ENCODE measurements at places on chromosomes 7 and 10.

GRCh38 chr7:32588657-32589056 lies 93.4 kb downstream of the AVL9 start:
- DNase-seq: no peak

- DNase-seq: no peak
Measured at GRCh38 chr10:48340734-48341133, 34.3 kb downstream of the MAPK8 start.

- DNase-seq: no peak
Measured at GRCh38 chr7:25798344-25798743, 353.7 kb upstream of the NFE2L3 start.

DNA sequence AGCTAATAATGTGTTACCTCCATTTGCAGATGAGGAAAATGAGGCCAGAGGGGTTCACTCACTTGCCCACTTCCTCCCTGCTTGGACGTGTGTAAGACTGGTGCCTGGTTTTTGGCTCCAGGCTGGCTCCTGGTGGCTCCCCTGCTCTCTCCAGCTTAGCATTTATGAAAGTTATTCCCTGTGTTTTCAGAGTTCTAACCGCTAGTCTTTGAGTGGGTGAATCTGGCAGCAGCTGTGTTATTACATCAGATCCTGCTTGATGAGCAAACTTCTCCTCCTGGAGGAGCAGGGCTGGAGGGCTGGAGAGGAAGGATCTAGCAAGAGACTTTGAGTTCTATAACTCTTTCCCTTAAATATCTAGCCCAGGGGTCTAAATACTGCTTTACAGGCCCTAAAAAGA lies 80.9 kb upstream of the AGBL3 start:
- DNase-seq: no peak

DNA sequence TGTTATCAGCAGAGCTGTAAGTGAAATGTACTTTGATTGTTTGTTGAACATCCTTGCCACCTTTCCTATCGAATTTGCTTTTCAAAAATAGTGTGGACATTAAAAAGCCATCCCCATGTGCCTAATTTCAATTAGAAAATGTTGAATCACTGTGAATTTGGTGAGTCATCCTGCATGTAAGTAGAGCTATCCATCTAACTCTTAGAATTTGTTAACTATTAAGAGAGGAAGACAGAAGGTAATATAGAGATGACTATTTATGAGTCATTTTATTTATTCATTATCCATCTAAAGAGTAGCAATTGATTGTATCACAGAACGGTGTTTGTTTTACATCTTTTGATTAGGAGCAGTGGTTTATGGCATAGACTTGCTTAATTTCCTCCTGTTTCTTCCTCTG lies 154.7 kb downstream of the MGMT start:
- no peak for DNase-seq

DNA sequence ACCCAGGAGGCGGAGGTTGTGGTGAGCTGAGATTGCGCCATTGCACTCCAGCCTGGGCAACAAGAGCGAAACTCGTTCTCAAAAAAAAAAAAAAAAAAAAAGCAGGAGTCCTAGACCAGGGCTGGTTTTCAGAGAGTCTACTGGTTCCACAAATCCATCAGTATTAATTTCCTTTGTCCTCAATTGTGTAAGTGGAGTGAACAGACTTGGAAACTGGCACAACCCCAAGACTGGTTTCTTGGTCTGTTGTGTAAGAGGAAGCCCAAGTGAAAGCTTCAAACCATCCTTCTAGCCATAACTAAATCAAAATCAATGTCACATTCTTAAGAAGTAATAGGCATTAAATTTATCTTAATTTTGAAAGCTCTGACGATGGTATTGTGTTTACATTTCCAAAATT lies 213.6 kb downstream of the DGKI start:
- no peak for DNase-seq

DNA sequence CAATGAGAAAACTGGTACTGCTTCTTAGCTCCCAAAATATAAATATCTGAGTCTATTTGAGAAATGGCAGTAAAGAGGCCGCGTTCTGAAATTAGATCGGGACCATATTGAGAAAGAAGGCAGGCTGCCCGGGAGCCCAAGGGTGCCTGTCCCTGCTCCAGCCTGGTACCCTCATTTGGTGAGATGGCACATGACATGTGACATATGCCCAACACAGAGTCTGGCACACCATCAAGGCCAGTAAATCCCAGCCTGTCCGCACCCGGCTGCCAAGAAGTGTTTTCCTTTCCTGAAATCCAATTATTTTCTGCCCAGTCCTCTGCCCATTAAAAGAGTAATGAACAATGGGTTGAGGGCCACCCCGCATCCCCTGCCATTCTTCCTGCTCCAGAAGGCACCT lies 66.4 kb downstream of the CDH23 start:
- no peak for DNase-seq

DNA sequence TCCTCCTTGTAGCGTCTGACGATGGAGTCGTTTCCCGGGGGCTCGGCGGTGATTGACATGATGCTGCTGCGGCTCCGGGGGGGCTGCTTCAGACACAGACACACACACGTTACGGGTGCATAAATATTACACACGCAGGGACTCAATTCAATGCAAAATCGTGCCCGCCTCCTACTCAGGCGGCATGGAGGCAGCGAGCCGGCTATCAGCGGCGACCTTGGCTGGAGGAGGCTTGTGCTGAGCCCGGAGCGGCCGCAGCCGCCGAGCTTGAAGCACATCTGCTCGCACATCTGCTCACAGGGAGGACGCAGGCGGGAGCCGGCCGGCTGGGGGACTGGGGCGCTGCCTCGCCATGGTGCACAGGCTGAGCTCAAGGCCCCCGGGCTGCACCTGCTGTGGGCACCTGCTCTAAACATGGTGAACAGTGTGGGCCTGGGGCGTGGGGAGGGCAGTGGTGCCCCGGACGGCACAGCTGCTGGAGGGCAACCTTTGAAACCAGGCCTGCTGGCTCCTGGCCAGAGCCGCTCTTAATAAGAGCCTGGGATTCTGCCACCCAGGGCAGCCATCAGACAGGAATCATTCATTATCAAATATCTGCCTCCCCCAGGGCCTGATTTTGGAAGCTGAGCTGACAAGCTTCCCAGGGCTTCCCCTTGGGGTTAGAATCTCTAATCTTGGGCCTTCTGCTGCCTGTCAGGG lies 84.7 kb upstream of the GNA12 start:
- peak; percentile 98 for DNase-seq

- peak; percentile 69 for DNase-seq
Measured at GRCh38 chr7:107891636-107892366, 818 bp downstream of the DLD start.

DNA sequence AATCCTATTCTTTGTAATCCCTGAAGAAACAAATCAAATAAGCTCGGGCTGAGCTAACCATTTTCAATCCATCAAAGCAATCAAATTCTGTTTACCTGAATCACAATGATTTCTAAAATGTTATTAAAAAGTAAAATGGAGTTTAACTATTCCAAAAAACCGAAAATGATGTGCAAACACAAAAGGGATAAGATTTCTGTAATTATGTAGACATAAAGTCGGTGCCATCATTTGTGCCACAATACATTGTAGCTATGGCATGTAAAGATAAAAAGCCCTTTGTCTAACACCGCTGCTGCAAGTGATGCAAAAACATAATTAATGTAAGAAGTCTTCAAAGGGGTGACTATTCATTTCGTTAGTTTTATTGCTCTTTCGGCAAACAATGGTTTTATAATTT lies 125.1 kb upstream of the FAM204A start:
- DNase-seq: no peak

- DNase-seq: no peak
Measured at GRCh38 chr10:94725871-94726270, 36.6 kb upstream of the CYP2C19 start.

- no peak for DNase-seq
Measured at GRCh38 chr7:27532314-27532713, 130.4 kb downstream of the HIBADH start.

DNA sequence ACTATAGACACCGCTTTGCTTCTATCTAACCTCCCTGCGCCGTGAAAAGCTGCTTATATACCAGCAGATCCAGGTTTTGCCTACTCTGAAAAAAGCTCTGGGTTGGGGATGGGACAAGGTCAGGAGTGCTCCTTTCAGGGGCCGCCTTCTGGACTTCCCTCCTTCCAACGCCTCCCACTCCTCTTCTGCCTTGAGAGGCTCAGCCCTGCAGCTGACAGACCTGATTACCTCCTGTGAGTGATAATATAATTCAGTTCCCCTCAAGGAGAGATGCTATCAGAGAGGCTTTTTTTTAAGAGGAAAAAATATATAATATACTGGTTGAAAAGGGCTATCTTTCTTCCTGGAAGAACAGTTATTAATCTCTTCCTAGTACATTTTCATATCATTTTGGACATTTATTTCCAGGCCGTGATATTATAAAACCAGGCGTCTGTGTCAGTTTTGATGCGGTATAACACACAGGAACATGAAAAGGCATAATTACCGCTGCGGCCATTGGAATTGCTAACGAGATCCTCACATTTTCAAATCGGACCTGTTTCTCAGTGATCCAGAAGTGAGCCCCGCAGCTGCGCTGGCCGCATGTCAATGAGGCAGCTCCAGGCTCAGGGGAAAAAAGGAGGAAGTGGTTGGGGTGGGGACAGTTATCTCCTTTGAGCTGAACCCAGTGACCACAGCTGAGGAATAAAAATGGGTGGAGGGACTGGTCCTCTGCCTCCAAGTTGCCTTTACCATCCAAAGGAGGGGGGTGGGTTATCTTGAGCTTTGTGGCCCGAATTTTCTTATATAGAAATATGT lies 457.1 kb downstream of the TYW1 start:
- DNase-seq: peak; percentile 62

DNA sequence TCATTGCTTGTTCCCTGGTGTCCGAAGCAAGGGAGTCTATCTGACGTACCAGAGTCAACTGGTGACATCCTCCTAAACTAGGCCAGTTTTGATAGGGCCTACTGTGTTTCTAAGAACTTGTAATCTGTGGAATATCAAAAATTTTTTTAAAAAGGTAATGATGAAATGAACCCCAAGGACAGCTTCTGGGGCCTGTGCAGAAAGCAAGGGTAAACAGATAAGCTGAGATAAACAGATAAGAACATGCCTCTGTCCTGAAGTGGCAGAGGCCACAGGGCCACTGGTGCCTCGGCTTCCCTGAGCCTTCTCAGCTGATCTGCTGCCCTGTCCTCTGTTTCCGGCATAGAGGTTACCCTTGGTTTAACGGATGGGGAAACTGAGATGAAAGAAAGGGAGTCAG lies 8.8 kb downstream of the GRK5 start:
- no peak for DNase-seq

- no peak for DNase-seq
Measured at GRCh38 chr7:46879783-46880182, 702.1 kb downstream of the TNS3 start.

All from RPMI8226 (cell line).